Activated CD4-positive, alpha-beta T cell treated with anti-CD3 and anti-CD28 coated beads, Interleukin-2, amount 50 U/mL, for 4 hours (primary cell): ENCODE measurements at places on chromosomes 1 and 21.

- DNase-seq = no peak
These were observed 122.3 kb downstream of the DISC1 start for GRCh38 chr1:231748760-231749415.

DNA sequence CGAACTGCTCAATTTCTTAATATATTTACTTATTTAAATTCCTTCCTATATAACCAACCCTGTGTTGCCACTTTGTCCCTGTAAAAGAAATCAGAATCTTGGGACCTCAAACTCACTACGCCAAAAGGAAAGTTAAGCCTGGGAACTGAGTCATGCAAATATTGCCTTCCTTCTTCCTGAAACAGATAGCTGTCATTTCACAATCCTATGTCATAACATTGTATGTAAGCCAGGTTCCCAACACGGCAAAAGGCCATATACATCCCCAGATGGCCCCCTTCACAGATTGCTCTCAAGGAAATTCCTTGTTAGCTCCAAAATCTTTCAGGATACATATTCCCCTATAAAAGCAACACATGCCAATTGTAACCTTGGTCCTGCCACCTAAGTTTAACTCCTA is 39.7 kb downstream of the C21orf91 start:
- DNase-seq = no peak

GRCh38 chr1:184533049-184533448 is 146.2 kb downstream of the C1orf21 start:
- DNase-seq = no peak

GRCh38 chr21:15367061-15367626 is 302.3 kb upstream of the NRIP1 start:
- DNase-seq = no peak

DNA sequence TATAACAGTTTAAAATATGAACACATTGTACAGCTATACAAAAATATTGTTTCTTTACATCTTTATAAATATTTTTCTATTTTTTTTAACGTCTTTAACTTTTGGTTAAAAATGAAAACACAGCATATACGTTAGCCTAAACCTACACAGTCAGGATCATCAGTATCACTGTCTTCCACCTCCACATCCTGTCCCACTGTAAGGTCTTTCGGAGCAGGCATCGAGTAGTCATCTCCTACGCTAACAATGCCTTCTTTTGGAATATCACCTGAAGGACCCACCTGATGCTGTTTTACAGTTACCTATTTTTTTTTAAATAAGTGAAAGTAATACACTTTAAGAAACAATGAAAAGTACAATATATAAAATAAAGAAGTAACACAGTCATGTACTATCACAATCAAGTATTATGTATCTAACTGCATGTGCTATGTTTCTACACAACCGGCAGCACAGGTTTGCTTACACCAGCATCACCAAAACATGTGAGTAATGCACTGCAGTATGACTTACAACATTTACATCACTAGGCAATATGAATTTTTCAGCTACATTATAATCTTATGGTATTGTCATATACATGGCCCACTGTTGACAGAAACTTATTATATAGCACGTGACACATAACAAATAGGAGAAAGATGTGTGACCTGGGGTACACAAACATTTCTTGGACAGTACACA is 254.4 kb downstream of the AKT3 start:
- no peak for DNase-seq

DNA sequence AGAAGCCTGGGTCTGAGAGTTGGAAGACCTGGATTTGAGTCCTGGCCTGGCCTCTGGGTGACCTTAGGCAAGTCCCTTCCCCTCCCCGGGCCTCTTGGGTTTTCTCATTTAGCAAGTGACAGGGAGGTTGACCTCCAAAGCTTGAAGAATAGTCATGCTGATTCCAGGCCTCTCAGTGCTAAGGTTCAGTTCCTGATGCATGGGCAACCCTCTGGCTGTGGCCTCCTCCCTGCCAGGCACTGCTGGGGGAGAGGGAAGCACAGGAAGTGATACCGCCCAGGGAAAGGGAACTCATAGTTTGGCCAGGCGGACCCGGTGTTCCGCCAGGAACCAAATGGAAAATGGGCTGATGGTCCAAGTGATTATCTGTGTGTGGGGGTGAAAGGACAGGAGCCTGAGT is 23.6 kb upstream of the WASF2 start:
- no peak for DNase-seq

DNA sequence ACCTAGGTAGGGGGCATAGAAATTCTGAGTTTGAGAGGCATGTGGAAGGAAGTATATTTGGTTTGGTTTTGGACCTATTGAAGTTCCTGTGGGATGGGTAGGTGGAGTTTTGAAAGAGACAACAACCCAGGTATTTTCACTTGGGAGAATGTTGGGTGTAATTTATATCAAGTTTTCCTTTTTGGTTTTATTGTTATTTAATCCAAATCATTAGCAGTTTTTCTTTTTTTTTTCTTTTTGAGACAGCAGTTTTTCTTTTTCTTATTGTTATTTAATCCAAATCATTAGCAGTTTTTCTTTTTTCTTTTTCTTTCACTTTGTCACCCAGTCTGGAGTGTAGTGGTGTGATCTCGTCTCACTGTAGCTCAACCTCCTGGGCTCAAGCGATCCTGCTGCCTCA is 30.1 kb downstream of the RNF11 start:
- DNase-seq = no peak

DNA sequence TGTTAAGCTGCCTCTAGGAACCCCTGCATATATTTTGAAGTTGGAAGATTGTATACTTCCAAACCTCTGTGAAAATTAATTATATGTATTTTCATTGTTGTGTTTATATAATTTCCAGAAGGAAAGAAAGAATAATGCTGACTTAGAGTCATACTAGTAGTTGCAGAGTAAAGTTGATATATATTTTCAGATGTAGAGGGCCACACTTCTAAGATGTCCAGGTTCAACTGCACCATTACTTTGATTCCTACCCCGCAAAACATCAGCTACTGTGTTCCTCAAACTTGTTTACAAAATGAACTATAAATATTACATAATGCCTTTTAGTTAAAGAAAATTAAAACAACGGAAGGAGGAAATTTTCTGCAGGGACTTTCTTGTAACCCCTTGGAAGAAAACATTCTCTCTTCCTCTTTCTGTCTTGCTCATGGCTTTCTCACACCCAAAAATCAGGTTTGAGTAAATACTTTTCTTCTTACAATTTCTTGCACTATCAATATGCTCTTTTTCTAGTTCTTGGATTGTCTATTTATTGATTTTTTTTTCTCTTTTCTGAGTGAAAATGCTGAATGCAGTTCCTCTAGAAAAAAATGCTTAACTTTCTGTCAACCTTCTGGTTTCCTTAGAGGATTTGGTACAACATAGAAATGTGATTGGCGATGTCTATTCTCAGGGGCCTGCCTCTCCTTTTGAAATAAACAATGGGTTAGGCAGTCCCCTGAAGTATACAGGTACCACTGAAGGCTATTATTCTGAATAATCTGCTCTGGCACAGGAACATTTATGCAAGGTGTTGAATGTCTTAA is 867.8 kb downstream of the TTLL7 start:
- DNase-seq = no peak

- no peak for DNase-seq
These were observed 11.3 kb upstream of the MRPL55 start for GRCh38 chr1:228120351-228120750.

GRCh38 chr1:164842870-164843269 is 283.9 kb downstream of the PBX1 start:
- no peak for DNase-seq

DNA sequence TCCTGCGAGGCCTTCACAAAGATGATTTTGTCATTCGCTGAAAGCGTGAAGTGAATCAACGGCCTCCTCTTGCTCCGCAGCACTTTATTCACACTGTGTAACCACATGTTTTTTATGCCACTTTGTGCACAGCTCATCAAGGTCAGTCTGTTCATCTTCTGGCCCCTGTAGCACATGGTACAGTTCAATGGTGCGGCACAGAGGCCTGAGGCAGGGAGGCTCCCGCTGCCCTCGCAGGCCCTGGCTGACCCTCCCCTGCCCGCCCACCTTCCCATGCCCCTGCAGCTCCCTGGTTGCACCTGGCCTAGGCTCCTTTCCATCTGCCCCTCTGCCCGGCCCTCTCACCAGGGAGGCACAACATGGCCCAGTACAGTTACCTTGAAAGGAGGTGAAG is 87.5 kb downstream of the CD247 start:
- no peak for DNase-seq
